ENCODE measurements at places on chromosomes 2 and 18. TPM values are rescaled to one million over a fixed set of nuclear protein-coding genes. Genes with fewer than 3 reads are reported as not detected.

ZNF892 gene
- 1.2 TPM for total RNA-seq

HRH4 gene
- total RNA-seq, result 0.42 TPM

OBSL1 gene
- 0.52 TPM for total RNA-seq

GPR155 gene
- 12.9 TPM for total RNA-seq

STPG4 gene
- total RNA-seq, result 1.2 TPM

SAG gene
- total RNA-seq, result 0.21 TPM

EPG5 gene
- 44.0 TPM for total RNA-seq

ABI2 gene
- total RNA-seq, result 11.4 TPM

ITGB6 gene
- total RNA-seq, result not detected

IL36RN gene
- not detected for total RNA-seq

MROH2A gene
- total RNA-seq, result not detected

NPPC gene
- not detected for total RNA-seq

SPATA3 gene
- total RNA-seq, result not detected

STAT4 gene
- 163 TPM for total RNA-seq

UGT1A6 gene
- total RNA-seq, result not detected

DPP10 gene
- under 0.01 TPM for total RNA-seq

TUBA3E gene
- not detected for total RNA-seq

LRATD1 gene
- under 0.01 TPM for total RNA-seq

SCN2A gene
- total RNA-seq, result under 0.01 TPM

SRD5A2 gene
- not detected for total RNA-seq

ABHD1 gene
- 0.10 TPM for total RNA-seq

SERPINB11 gene
- total RNA-seq, result not detected

FSHR gene
- not detected for total RNA-seq

CD28 gene
- total RNA-seq, result 85.3 TPM

ZBTB7C gene
- not detected for total RNA-seq

NTSR2 gene
- total RNA-seq, result not detected

IL36B gene
- total RNA-seq, result not detected

LPIN2 gene
- total RNA-seq, result 51.1 TPM

LRRC30 gene
- not detected for total RNA-seq

C2orf92 gene
- 4.5 TPM for total RNA-seq

CNOT9 gene
- total RNA-seq, result 65.9 TPM

PTPRN gene
- total RNA-seq, result 1.3 TPM

COLEC12 gene
- total RNA-seq, result 0.21 TPM

ASPRV1 gene
- 0.84 TPM for total RNA-seq

REG3A gene
- not detected for total RNA-seq

REG1A gene
- 0.31 TPM for total RNA-seq

HOXD13 gene
- not detected for total RNA-seq

CTAGE1 gene
- total RNA-seq, result 0.10 TPM

WNT6 gene
- total RNA-seq, result not detected

IL36A gene
- not detected for total RNA-seq
